Uterus (tissue), 4 donors: ENCODE measurements at places on chromosomes 5 and 9. TPM values are rescaled to one million over a fixed set of nuclear protein-coding genes. Genes with fewer than 3 reads are reported as not detected.
A peak's percentile ranks its signal among the peaks of the same experiment; 100 is the strongest.

Gene KIF24
- 1.2 TPM for total RNA-seq

Gene DDX4
- not detected for total RNA-seq

Gene CDH9
- not detected for total RNA-seq

Gene CACNA1B
- total RNA-seq: not detected

Gene DHX29
- total RNA-seq: 22.0 TPM

Gene SLC31A1
- 6.8 TPM for total RNA-seq

Gene CTNND2
- 0.49 TPM for total RNA-seq

Gene ZBED3
- total RNA-seq: 2.6 TPM

Gene MARCOL
- not detected for total RNA-seq

Gene TPD52L3
- total RNA-seq: not detected

GRCh38 chr9:117123729-117124128 is 291.1 kb downstream of the ASTN2 start:
- H3K36me3 ChIP-seq: no peaks in the 10 kb centered on the region
- no peak overlapping the region for H3K4me3 ChIP-seq
- DNase-seq: no peak
- no peaks in the 10 kb centered on the region for H3K4me1 ChIP-seq

GRCh38 chr9:131096269-131097125 is at the start of gene AIF1L:
Gene AIF1L (plus strand): TSS chr9:131096531. CDS start chr9:131096630, 99 bp downstream.
- peak within 1 kb of the TSS; percentile 33 for H3K4me3 ChIP-seq
- DNase-seq: no peak
- H3K27ac ChIP-seq: no peak within 1 kb of the TSS
- no peaks in the 10 kb centered on the region for H3K4me1 ChIP-seq

DNA sequence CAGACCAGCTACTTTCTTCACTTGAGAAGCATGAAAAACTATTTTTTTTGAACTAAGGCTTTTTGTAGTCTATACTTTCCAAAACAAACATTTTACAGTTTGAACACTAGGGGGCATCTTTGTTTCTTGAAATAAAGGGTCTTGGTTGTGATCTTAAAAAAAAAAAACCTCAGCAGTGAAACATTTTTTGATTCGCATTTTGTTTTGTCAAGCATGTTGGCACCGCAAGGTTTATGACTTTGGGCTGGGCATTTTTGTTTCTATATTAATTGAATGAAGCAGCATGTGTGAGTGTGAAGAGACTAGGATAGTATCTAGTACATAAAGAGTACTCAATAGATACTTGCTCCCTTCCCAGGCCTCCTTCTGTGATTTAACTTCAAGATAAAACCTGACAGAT is 31.6 kb upstream of the ACOT12 start:
- H3K27me3 ChIP-seq: no peaks in the 10 kb centered on the region
- no peaks in the 10 kb centered on the region for H3K36me3 ChIP-seq
- DNase-seq: no peak
- H3K27ac ChIP-seq: peak overlapping the region; percentile 56
- peaks cover 3% of the 10 kb centered on the region for H3K4me1 ChIP-seq

- no peak for DNase-seq
- no peak overlapping the region for H3K27ac ChIP-seq
- no peaks in the 10 kb centered on the region for H3K27me3 ChIP-seq
- no peaks in the 10 kb centered on the region for H3K4me1 ChIP-seq
- H3K36me3 ChIP-seq: no peaks in the 10 kb centered on the region
These were observed 156.8 kb upstream of the MSX2 start for GRCh38 chr5:174567506-174568141.

- no peaks in the 10 kb centered on the region for H3K4me1 ChIP-seq
- no peaks in the 10 kb centered on the region for H3K27me3 ChIP-seq
- DNase-seq: no peak
These were observed 481.0 kb upstream of the RGMB start for GRCh38 chr5:98292496-98292895.

GRCh38 chr5:150562832-150563231 is 54.9 kb downstream of the NDST1 start:
- no peaks in the 10 kb centered on the region for H3K4me1 ChIP-seq
- DNase-seq: peak; percentile 14
- no peak overlapping the region for H3K4me3 ChIP-seq
- H3K27me3 ChIP-seq: no peaks in the 10 kb centered on the region
- no peaks in the 10 kb centered on the region for H3K36me3 ChIP-seq

DNA sequence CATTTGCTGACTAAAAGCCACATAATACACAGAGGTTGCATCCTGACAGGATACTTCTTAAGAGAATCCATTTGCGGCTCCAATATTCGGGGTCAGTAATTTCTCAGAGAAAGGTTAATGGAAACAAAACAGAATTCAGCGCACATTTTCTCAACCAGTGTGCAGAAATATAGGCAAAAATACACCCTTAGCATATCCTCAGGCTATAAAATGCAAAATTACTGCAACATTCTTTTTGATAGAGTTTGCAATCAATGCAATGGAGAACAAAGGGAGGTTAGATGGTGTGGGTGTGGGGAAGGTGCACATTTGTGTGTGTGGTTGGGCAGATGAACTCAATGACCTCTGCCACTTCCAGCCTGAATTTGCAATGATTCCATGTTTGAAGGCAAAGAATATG is 35.4 kb upstream of the ACO1 start:
- H3K4me3 ChIP-seq: no peak overlapping the region
- H3K27me3 ChIP-seq: no peaks in the 10 kb centered on the region
- DNase-seq: no peak
- H3K36me3 ChIP-seq: no peaks in the 10 kb centered on the region
- no peak overlapping the region for H3K27ac ChIP-seq
- no peaks in the 10 kb centered on the region for H3K4me1 ChIP-seq

GRCh38 chr9:112831281-112831851 is 59.3 kb downstream of the SLC46A2 start:
- DNase-seq: peak; percentile 23
- H3K4me3 ChIP-seq: no peak overlapping the region
- H3K36me3 ChIP-seq: no peaks in the 10 kb centered on the region

GRCh38 chr9:15885464-15885863 is 332.6 kb downstream of the CCDC171 start:
- H3K27ac ChIP-seq: no peak overlapping the region
- no peaks in the 10 kb centered on the region for H3K27me3 ChIP-seq
- H3K4me3 ChIP-seq: no peak overlapping the region
- no peak for DNase-seq
- H3K36me3 ChIP-seq: no peaks in the 10 kb centered on the region

DNA sequence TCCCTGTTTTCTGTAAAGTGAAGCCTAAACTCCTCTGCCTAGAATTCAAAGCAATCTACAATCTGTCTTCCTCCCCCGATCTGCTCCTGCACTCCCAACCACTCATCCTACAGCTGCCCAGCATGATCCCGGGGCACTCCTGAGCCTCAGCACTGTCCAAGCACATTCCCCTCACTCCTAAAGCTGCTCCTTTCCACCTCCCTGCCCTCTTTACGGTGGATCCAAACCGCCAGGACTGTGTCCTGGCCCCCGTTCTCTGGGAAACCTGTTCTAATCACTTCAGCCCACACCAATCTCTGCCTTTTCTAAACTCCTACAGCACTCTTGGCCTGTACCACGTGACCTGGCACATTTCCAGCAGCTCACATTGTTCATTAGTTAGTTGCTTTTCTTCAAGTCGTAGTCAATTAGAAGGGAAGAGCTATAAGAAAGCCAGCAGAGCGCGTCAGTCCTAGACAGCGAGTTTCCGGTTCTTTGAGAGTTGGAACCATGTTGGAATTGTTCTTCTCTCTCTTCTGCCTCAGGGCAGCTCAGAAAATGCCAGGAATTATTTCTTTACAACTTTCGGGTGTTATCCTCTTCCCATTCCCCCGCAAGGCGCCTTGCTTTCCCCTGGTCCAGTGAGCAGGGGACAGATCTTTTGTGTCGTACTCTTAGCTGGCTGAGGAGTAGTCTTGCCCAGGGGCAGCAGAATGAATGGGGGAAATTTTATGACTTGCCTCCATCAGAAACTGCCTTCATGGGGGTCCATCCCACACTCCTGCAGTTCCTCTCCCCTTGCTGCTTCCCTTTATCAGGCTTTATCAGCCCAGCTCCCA is 60.7 kb downstream of the NRG2 start:
- H3K36me3 ChIP-seq: no peaks in the 10 kb centered on the region
- no peaks in the 10 kb centered on the region for H3K4me1 ChIP-seq
- no peak for DNase-seq
- no peak overlapping the region for H3K4me3 ChIP-seq
- no peaks in the 10 kb centered on the region for H3K27me3 ChIP-seq

GRCh38 chr9:88481933-88482332 is 53.0 kb upstream of the NXNL2 start:
- H3K4me3 ChIP-seq: no peak overlapping the region
- no peak overlapping the region for H3K27ac ChIP-seq
- H3K36me3 ChIP-seq: no peaks in the 10 kb centered on the region
- no peaks in the 10 kb centered on the region for H3K4me1 ChIP-seq

- H3K4me3 ChIP-seq: no peak overlapping the region
- H3K27me3 ChIP-seq: no peaks in the 10 kb centered on the region
- H3K27ac ChIP-seq: no peak overlapping the region
- no peaks in the 10 kb centered on the region for H3K4me1 ChIP-seq
- no peak for DNase-seq
- H3K36me3 ChIP-seq: no peaks in the 10 kb centered on the region
These were observed 32.1 kb upstream of the IL6ST start for GRCh38 chr5:56026863-56027300.

GRCh38 chr9:112446526-112446925 is 40.1 kb upstream of the KIAA1958 start:
- H3K4me1 ChIP-seq: no peaks in the 10 kb centered on the region
- no peaks in the 10 kb centered on the region for H3K27me3 ChIP-seq
- no peak overlapping the region for H3K4me3 ChIP-seq
